ENCODE measurements at places on chromosomes 12 and 14.

- no peak for DNase-seq
Observed at GRCh38 chr14:61099216-61099835, 118.3 kb downstream of the SLC38A6 start.

GRCh38 chr14:101336183-101336582 lies 225.1 kb upstream of the DIO3 start:
- no peak for DNase-seq

DNA sequence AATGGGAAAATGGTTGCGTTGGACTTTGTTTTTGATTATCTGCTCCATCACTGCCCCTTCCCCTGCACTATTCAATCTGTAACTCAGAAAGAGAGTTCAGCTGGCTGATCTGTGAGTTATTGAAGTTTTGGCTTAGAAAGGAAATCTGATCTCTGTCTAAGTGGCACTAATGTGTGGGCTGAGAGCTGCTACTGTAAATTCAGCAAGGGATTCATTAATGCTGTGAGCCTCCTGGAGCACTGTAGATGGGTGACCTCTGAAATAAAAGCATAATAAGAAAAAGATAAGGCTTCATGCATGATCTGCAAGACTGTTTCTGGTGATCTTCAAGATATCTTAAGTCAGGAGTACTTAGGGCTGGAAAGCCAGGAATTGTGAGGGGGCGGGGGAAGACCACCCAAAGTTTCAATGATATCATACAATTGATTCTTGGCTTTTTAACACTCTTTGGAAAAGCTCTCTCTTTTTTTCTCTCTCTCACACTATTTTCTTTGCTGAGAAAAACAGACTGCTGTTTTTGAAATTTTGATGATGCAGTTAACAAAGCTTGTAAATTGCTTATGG lies 101.1 kb downstream of the C12orf75 start:
- DNase-seq: no peak

DNA sequence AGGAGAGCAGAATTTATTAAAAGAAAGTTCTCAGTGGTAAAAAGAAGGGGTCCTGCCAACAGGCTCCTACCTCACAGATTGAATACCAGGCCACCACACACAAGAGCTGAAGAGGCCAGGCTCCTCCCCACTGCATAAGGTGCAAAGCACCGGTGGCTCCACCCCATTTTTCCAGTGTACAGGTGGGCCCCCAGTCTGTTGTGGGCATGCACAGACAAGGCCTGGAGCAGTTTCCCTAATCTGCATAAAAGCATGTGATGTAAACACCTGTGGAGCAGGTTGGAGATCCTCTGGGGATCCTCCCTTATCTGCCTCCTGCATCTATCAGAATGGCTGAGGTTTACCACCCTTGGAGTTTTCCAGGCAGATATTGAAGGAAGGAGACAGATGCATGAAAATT lies 45.7 kb upstream of the PDZRN4 start:
- no peak for DNase-seq

GRCh38 chr12:89166525-89166934 lies 185.8 kb downstream of the DUSP6 start:
- no peak for DNase-seq

- DNase-seq: no peak
Observed at GRCh38 chr14:28608851-28609828, 157.4 kb upstream of the FOXG1 start.

- DNase-seq: no peak
Observed at GRCh38 chr12:29593001-29593400, 95.5 kb upstream of the OVCH1 start.

GRCh38 chr14:55329999-55330710 lies 58.9 kb downstream of the FBXO34 start:
- DNase-seq: no peak

DNA sequence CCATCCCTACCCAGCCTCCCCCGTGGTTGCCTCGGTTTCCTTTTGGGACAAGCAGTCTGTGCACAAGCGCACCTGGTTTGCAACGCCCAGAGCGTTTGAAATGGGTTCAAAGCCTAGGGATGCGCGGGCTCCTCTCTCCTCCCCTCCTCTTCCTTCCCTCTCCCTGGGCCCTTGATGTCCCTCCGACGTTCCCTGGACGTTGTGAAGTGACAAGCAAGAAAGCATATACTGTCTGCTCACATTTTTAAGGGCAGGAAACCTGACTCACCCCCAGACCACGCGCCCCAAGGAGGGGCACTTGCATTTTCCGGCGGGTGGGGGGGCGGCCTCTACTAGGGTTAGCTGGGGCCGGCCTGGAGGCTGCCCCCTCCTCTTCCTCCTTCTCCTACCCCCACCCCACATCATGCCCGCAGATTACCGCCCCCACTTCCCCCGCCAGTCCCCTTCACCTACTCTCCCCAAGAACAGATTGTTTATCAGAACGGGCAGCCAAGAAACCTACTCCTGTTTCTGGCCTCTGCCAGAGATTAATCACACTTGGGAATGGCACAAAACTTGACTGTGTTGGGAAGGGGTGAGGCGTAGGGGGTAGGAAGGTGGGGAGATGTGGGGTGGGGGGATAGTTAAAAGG lies 9.5 kb upstream of the IRF2BPL start:
- no peak for DNase-seq

- DNase-seq: no peak
Observed at GRCh38 chr14:39731912-39732311, 299.7 kb upstream of the FBXO33 start.

DNA sequence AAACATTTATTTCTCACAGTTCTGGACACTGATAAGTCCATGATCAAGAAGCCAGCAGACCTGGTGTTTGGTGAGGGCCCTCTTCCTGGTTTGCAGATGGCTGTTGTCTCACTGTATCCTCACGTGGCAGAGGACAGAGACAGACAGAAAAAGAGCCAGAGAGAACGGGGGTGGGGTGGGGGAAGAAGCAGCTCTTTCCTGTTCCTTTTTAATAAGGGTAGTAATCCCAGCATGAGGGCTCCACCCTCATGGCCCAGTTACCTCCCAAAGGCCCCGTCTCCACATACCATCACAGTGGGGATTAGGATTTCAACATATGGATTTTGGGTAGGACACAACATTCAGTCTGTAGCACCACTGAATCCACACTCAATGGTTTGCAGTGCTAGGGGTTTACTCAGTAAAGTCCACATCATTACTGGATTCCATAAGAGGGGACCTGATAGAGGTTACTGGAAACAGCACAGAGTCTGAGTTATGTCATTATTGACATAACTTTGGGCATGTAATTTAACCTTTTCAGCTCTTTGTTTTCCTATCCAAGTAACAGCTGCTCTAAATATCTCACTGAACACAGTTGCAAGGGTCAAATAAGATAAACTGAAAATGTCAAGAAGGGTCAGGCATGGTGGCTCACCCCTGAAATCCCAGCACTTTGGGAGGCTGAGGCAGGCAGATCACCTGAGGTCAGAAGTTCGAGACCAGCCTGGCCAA lies 53.2 kb downstream of the RPAP3 start:
- no peak for DNase-seq

- DNase-seq: no peak
Observed at GRCh38 chr14:51004352-51004800, 60.1 kb upstream of the PYGL start.

DNA sequence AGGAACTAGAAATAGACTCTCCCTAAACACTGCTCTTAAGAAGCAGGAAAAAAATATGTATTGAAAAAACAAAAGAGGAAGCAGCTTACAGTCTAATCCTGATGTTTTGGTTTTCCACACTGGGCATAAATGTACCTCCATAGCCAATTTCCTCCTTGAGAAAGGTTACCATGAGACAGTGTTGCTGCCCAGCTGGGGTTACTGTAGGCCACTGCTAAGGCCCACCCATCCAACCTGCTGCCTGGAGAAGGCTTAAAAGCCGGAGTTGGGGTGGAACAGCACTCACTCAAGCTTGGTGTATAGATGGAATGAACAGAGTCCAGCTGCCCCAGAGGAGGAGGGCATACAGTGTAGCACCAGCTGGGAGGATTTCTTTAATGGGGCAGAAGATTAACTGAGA lies 41.1 kb downstream of the ERG28 start:
- DNase-seq: no peak

GRCh38 chr12:95681210-95681765 lies 109.3 kb downstream of the NTN4 start:
- DNase-seq: no peak

DNA sequence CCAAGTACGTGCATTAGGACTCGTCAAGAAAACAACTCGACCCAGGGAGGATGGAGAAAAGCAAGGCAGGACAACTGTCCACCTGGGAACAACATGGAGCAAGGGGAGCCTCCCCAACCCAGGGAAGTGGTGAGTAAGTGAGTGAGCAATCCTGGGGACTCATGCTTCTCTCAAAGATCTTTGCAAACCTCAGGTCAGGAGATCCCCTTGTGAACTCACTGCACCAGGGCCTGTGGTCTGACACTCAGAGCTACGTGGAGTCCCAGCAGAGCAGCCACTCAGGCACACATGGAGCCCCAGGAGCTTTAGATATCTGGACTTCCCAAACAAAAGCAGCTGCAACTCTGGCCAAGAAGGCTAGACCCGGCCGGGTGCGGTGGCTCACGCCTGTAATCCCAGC lies 12.2 kb upstream of the OR5AU1 start:
- DNase-seq: no peak

DNA sequence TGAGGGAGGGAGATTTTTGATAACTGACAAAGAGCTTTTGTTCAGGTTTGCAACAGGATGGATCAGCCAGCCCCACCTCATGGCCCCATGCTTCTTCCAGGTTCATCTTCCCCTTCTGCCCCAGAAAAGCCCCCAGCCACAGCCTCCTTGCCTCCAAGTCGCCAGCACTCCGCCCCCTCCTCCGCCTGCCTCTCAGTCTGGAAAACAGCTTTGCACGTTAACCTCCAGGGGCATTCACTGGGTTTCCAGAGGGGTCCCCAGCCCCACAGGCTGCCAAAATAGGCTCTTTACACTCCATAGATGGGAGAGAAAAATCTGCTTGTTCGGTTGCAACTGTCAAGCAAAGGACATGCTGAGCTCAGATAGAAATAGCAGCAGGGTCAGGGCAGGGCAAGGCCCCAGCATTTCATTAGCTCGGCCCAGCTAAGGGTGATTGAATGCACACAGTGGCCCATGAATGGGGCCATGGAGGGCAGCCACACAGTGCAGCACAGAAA lies 253.6 kb downstream of the ZFP36L1 start:
- no peak for DNase-seq

GRCh38 chr12:2126676-2127406 lies 74.1 kb downstream of the CACNA1C start:
- no peak for DNase-seq

DNA sequence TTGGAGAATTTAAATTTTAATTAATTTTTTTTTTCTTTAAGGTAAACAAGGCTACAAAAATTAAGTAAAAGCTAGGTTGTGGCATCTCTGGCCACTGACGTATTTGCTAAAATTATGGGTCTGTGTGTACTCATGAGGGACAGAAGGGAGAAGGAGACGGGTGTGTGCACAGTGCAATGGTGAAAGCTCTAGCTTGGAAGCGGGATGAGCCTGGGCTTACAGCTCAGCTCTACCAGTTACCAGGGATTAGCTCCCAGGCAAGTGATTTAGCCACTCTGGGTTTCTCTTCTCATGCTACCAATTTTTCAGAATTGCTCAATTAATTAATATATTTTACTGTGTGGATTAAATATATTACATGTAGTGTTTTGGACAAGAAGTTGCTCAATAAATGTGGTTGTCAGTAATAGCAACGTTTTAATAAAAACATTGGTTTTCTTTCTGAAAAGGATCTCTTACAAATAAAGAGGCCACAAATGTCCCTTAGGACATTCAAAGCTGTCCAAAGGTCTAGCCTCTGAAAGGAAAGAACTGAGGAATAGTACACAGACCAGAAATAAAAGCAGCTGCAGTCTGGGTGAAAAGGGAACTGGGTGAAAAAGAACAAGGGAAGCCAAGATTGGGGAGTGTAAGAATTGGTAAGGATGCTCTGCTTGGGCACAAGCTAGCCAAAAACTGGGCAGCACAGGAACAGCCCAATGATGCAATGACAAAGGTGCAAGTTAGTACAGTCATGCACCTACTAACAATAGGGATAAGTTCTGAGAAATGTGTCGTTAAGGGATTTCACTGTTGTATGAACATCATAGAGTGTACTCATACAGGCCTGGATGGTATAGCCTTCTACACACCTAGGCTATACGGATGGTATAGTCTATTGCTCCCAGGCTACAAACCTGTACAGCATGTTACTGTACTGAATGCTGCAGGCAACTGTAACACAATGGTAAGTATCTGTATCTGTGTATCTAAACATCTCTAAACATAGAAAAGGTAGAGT lies 61.7 kb downstream of the FERMT2 start:
- DNase-seq: no peak

- no peak for DNase-seq
Observed at GRCh38 chr12:64706306-64706705, 52.9 kb downstream of the GNS start.

DNA sequence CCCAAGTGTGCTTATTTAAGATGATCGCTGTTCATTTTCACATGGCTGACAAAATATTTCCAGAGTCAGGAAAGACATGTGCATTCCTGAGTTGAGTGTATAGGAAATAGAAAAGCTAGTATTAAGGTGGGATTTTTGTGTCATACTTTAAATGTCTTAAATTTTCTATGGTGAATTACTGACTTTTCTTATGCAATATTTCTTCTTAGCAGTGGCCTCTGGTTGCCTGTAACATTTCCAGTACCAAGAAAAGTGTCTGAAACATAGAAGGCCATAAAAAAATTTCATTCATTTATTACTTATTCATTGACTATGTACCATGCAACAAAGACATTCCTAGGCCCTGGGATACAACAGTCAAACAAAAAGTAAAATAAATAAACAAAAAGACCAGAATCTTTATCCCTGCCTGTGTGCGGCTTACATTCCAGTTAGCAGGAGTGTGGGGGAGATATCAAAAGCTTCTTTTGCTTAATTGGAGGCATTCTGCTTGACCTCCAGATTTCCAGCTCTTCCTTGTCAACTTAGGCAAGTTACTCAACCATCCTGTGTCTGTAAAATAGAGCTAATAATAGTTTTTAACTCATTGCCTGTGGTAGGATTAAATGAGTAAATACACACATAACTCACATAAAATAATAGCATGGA lies 216.3 kb upstream of the FLRT2 start:
- DNase-seq: no peak

DNA sequence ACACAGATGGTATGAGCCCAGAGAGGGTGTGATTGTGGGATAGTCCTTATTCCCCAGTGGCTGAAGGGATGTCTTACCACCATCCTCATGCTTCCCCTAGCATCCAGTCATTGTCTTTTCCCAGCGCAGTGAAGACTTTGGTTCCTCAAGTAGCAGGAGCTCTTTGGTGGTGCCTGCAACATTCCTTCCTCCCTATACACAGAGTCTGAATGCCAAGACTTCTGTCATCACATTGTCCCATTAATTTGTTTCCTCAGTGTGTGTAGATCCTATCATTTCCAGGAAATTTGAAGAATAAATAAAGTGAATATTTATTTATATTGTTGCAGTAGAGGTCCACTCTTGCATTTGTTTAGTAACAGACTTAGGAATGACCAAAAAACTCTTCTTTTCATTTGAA lies 147.2 kb downstream of the DACT1 start:
- no peak for DNase-seq

DNA sequence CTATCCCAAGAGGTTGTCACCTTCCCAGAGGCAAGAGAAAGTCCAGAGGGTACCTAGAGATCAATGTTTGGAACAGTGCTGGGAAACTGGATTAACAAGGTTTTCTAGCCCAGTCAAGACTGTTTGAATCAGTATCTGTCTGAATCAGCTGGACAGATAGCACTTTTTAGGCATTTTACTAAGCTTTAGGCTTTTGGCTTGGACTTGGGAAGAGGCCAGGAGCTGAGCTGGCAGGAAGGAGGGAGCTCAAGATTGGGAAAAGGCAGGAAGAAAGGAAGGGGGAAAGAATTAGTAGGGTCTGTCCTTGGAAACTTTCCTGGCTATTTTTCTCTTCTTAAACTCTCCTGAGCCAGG lies 8.3 kb downstream of the IKZF4 start:
- DNase-seq: no peak

- DNase-seq: no peak
Observed at GRCh38 chr14:94903883-94904282, 134.0 kb upstream of the GSC start.
